ENCODE measurements at places on chromosomes 4 and X. TPM values are rescaled to one million over a fixed set of nuclear protein-coding genes. Genes with fewer than 3 reads are reported as not detected.

DNA sequence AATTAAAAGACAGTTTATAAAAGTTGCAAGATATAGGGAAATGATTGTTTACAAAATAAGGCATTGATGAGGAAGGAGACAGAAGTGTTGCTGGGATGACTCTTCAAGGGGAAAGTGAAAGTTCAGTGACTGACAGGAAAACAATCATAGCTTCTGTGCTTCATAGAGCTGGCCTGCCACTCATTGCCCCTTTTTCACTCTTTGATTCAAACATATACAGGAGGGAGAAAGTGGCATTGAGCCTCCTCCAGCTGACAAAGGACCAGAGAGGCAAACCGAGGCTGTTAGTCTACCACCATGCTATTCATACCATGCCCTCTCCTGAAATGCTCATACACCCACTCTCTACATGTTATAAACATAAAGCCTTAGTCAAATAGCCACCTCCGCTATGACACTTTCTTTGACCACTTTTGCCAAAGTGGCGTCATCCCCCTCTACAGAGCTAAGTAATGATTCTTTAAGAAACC lies 79.2 kb upstream of the ATOH1 start:
- no peak for DNase-seq

DNA sequence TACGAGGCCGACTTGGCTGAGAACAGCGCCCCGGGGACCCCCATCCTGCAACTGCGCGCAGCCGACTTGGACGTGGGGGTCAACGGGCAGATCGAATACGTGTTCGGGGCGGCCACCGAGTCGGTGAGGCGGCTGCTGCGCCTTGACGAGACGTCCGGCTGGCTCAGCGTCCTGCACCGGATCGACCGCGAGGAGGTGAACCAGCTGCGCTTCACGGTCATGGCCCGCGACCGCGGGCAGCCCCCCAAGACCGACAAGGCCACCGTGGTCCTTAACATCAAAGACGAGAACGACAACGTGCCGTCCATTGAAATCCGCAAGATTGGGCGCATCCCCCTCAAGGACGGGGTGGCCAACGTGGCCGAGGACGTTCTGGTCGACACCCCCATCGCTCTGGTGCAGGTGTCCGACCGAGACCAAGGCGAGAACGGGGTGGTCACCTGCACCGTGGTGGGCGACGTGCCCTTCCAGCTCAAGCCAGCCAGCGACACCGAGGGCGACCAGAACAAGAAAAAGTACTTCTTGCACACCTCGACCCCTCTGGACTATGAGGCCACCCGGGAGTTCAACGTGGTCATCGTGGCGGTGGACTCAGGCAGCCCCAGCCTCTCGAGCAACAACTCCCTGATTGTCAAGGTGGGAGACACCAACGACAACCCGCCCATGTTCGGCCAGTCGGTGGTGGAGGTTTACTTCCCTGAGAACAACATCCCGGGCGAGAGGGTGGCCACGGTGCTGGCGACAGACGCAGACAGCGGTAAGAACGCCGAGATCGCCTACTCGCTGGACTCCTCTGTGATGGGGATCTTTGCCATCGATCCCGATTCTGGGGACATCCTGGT lies 2.4 kb downstream of the PCDH7 start:
- DNase-seq: no peak

GRCh38 chr4:3470244-3471097 lies 7.4 kb downstream of the DOK7 start:
- DNase-seq: no peak

The ITIH6 gene
- not detected for total RNA-seq

- no peak for DNase-seq
Observed at GRCh38 chrX:100194082-100194775, 215.8 kb downstream of the PCDH19 start.

The DOK7 gene
- total RNA-seq: 41.6 TPM

- DNase-seq: no peak
Observed at GRCh38 chr4:183014361-183015084, 84.5 kb upstream of the WWC2 start.

DNA sequence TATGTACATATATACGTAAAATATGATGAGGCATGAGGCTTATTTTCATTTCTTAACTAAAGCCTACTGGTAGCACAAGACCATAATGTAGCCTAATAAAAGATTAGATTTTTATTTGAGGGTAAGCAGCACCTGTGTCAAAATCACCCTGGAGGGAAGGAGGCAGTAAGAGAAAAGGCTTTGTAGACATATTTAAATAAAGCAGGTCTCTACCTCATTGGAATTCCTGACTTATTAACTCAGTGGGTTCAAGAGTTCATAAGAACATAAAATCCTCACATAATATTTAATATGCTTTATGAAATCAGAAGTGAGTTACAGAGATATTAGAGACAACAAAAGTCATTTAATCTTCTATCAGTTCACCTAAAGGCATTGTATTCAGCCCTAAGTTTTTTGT lies 261.6 kb upstream of the ANKRD50 start:
- DNase-seq: peak; percentile 5

The APELA gene
- not detected for total RNA-seq

The SMARCAD1 gene
- 39.6 TPM for total RNA-seq
